Stimulated activated naive CD8-positive, alpha-beta T cell treated with anti-CD3 and anti-CD28 coated beads, Interleukin-15, Interleukin-2, amounts not matched to agents 100 U/mL and 50 U/mL, for 24 hours (primary cell): ENCODE measurements at places on chromosomes 3 and 15.
A peak's percentile ranks its signal among the peaks of the same experiment; 100 is the strongest.

DNA sequence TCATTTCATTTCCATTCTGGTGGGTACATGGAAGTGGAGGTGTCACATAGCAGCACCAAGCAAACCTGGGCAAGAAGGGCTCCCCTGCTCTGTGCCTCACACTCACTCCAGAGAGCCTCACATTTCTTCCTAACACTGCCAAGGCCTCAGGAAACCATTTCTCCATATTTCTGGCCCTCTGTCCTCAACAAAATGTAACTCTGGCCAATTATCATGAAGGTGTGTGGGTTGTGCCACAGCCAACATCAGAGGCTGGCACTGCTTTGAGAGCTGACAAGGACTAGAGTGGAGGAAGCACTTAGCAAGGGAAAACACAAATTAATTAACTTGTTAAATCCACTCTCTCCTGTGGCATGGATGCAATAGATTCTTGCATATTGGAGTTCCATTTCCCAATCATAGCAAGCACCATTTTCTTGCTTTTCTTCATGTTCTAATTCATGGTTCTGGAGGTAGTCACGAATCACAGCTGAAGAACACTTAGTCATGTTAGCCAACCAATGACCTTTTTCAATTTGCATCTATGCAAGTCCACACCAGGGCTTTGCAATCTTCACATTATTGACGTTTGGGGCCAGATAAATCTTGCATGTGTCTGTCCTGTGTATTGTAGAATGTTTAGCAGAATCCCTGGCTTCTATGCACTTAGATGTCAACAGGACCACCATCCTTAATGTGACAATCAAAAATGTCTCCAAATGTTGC, 241.1 kb downstream of the PLCL2 start:
- no peak for DNase-seq

GRCh38 chr15:42547918-42548248, 710 bp downstream of the LRRC57 start:
- DNase-seq: no peak

DNA sequence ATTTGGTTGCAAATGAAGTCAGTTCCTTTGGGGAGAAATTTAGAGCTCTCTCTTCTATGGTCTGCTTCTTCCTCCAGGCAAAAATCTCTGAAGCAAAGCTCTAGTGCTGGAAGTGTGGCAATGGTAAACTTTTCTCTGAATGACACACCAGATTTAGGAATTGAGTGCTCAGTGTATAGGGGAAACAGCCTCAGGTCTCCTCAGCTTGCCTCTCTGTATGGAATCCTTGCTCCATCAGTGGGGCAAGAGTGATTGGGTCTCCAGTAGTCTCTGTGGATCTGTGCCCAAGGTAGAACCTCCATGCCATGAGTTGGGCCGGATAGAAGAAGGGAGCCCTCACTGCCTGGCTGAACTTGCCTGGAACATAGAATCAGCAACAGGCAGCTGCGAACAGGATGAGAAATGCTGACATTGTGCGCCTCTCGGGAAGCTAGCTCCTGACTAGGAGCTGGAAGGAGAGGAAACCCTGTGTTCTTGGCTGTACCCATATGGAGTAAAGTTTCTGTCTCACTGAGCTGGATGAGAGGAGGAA, 156.1 kb downstream of the WNT7A start:
- no peak for DNase-seq

DNA sequence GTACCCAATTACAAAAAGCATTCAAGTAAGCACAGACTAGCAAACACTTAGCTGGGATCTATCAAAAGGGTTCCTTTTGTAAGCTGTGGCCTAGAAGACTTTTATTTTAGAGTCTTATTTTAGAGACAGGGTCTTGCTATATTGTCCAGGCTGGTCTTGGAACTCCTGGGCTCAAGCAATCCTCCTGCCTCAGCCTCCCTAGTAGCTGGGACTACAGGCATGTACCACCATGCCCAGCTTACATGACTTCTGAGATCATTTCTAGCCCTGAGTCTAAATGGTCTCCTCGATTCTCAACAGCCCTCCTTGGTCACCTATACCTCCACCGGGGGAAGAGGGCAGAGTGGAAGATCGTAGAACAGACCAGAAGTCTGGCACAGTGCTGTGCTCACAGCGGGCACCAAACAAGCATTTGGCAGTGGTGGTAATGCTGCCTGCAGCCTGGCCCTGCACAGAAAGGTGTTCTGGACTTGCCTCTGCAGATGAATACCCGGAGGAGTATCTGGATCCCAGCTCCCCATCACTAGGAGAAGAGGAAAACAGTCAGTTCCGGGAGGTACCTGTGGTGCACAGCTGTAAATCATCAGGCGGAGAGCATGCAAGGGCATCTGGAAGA, 2.4 kb downstream of the FAM219B start:
- no peak for DNase-seq

DNA sequence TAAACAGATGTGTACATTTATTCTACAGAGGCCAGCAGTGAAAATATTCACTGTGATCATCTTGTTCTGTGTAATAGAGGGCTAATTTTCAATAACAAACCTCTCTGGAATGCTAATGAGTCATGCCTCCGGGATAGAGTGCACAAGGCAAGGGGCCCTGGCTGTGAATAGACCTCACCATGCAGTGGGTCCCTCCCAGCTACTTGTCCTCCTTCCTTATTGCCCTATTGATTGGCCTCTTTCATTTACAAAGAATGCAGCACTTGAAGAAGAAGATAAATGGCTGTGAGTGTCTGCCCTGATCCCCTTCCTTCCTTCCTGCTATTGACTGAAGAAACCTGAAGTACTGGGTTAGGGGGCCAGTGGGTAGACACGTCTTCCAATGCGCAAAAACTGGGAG, 436.3 kb downstream of the WDR72 start:
- no peak for DNase-seq

GRCh38 chr3:184354121-184354728, 7.2 kb downstream of the CLCN2 start:
- DNase-seq: peak; percentile 81

DNA sequence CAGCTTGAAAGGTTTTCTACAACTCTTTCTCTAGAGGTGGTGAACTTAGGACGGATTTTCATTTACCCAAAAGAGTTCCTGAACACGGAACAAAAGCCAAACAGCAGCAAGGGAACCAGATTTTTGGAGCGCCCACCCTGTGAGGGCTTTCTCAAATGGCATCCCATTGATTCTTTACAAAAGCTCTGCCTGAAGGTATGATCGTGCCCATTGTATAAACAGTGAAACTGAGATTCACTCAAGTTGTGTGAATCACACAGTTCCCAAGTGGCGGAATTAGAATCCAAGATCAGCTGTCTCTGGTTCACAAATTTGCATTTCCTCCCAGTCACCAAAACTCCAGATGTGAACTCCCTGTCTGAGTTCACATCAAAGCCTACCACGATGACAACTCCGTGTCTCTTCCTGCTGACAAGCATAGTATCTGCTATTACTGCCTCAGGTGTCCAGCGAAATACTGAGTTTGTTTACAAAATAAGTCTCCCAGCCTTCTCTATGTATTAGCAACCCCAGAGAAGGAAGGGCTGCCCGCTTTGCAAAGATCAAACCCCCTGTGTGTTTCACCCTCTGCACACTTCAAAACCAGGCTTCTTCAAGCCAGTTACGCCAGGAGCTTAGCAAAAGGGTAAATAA, 235.9 kb upstream of the ST8SIA2 start:
- DNase-seq: no peak

GRCh38 chr3:136311261-136311660, 61.1 kb downstream of the PCCB start:
- DNase-seq: no peak

DNA sequence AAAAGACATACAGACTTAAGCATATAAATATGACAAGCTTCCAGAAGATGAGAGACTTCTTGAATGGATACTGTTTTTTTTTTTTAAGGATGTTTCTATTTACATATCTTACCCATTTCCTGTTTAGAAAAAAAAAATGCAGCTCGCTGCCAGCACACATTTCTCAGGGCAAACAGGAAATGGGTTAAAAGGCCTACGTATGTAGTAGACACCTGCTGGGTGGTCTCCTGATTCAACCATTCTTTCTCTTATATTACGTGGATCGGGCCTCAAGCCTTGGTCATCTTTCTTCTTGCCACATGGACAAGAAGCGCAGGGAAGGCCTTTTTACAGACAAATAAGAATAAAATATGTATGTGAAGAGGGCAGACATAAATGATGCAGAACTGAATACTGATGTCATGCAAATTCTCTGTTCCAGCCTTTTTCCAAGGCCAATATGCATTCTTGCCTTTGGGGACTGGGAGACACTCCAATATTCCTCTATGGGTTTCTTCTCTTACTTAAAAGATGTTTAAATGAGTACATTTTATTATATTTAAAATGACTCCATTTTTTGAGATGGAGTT, 35.0 kb upstream of the TJP1 start:
- DNase-seq: no peak

GRCh38 chr3:114179575-114179974, 723 bp upstream of the DRD3 start:
- DNase-seq: no peak

GRCh38 chr3:192772240-192772894, 45.0 kb upstream of the FGF12 start:
- DNase-seq: no peak

DNA sequence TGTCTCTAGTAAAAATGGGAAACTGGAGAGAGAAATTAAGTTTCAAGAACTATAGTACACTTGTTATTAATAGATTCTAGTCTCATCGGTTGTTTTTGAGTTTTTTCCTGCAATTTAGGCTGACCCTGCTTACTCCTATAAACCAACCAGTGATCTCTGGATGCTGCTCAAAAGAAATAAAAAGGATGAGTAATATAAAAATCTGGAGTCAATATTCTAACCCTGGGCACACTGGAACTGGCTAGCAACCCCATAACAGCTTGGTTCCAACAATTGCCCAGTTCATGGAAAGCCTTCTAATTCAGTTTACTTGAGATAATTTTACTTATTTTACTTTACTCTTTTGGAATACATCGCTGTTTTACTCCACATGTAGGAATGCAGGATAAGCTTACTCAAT, 211.6 kb downstream of the GBE1 start:
- DNase-seq: no peak

- DNase-seq: no peak
Measured at GRCh38 chr3:25088284-25088683, 339.8 kb upstream of the RARB start.

DNA sequence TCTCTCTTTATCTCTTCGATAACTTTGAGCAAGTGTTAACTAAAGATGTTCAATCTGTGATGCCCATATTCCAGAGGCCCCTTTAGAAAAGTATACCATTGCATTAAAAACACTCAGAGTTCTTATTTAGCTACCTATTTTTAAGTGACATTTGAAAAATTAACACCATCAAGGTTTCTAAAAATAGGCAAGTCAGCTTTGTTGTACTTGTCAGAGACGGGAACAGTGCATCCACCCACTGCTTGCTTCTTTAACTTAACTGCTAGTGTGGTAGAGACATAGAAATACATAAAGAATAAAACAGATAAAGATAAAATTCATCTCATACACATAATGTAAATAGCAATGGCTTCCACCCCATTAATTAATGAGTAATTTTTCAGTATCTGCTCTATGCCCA, 66.0 kb downstream of the IGSF11 start:
- DNase-seq: no peak

DNA sequence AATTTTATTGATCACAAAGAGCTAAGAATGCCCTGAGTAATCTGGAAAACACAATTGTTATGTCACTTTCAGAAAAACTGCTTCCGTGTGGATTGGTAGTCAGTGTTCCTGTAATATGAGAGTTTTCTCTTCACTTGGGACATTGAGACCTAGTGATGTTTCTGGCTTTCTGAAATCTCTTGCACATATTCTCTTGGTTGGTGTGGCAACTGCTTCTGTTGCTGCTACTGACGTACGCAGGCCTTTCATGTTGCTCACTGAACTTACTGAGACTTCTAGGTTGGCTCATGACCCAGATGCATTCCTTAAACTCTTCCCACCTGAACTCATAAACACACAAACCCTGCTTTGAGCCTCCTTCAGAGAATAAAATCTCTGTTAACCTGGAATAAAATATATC, 175.0 kb upstream of the PFN2 start:
- DNase-seq: no peak

DNA sequence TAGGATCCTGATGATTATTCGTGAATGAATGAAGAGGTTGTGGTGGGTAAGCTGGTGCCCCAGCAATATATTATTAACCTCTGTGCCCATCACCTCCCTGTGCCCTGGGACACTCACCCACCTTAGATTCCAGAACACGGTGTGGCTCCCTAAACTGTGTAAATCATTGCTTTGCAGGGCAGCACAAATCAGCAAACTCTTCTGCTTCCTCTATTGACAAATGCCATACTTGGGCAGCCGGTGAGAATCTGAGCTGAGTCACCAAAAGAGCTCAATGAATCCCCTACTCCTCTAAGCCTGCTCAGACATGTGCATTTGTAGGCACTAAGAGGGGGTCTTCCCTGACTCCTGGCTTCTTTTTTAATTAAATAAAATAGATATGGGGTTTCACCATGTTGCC, 15.7 kb downstream of the UQCC5 start:
- no peak for DNase-seq

- no peak for DNase-seq
Measured at GRCh38 chr3:76954412-76954811, 85.5 kb upstream of the ROBO2 start.

DNA sequence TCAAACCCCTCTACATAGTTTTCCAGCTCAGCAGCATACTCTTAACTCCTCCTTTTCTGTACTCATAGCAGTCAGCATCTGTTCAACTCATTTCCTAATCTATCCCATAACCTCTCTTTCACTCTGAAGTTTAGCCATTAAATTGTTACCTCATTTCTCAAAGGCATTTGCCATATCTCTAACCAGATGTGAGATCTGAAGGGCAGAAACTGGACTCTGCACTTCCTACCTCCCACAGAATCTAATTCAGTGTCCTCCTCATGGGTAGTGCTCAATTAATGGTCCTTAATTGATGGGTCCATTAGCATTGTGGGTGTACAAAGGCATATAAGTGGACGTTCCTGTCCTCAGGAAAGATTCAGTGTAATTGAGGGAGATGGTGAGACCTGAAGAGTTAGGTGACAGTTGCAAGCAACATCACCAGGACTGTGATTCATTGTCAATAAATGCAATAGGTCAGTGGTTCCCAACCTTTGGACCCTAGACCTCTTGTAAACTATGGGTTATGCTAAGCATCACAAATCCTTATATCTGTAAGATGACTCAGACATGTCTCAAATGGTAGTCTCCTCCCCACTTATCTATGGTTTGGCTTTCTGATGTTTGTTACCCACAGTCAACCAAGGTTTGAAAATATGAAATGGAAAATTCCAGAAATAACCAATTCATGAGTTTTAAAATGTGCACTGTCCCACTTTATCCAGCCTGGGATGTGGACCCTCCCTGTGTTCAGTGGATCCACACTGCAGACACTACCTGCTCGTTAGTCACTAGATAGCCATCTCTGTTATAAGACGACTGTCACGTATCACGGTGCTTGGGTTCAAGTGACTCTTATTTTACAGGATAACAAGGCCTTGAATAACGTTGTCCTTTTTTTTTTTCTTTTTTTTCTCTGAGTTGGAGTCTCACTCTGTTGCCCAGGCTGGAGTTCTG, 25.0 kb upstream of the UACA start:
- DNase-seq: no peak

DNA sequence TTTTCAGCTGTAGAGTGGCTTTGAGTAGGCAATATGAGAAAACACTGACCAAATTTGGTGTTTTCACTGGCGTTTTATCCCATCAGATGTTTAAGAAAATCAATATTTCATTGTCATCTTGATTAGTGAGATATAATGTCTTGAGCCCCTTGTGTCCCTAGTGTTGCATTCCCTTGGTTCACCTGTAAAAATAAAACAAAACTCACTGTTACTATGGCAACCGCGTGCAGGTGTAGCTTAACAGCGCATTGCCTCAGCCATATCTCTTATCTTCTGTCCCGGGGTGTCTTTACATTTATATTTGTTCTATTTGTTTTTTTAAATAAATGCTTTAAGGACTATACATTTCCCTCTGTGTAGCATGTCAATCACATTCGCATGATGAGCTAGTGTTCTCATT, 551.6 kb downstream of the ZIC1 start:
- no peak for DNase-seq
